ENCODE measurements at places on chromosomes 7 and 10. TPM values are rescaled to one million over a fixed set of nuclear protein-coding genes. Genes with fewer than 3 reads are reported as not detected.

Gene PON1
- total RNA-seq: not detected

DNA sequence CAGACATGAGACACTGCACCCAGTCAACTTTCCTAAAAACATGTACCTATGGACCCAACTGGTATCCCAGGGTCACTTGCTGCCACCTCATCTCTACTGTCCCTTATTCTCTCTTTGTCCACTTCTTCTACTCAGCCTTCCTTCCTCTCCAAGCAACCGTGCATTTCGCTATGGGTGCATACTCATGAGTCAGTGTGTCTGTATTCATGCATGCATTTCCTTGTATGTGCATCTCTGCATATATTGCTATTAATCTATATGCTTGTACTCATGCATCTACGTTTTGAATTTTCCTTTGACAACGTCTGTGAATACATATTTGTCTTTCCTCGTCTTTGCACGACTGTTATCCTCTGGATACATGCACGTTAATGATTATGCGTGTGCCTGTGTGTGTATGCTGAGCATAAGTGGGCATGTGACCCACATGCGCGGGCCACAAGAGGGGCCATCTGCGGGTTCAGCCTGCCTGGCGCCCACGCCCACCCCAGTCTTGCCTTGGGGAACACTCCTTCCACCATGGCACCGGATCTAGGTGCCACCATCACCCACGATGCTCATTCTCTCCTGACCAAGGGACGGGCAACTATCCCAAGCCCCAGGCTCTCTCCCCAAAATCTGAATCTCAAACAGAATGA lies 23.3 kb downstream of the KIAA1549 start:
- H3K36me3 ChIP-seq: no peaks in the 10 kb centered on the region
- no peak for DNase-seq
- no peak overlapping the region for H3K27ac ChIP-seq
- no peaks in the 10 kb centered on the region for H3K4me1 ChIP-seq
- no peak overlapping the region for H3K4me3 ChIP-seq
- no peaks in the 10 kb centered on the region for H3K27me3 ChIP-seq

DNA sequence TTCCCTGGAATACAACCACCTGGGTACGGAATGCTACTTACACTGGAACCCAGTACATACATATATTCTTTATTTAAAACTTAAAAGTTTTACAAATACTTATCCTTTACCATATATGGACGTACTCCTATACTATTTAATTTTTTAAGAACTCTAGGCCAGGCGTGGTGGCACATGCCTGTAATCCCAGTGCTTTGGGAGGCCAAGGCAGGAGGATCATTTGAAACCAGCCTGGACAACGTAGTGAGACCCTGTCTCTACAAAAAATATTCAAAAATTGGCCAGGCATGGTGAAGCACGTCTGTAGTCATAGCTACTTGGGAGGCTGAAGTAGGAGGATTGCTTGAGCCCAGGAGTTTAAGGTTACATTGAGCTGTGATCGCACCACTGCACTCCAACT lies 2.0 kb downstream of the RBM28 start:
- no peak overlapping the region for H3K4me3 ChIP-seq
- peaks cover 17% of the 10 kb centered on the region for H3K4me1 ChIP-seq
- H3K36me3 ChIP-seq: peaks cover 22% of the 10 kb centered on the region
- no peak overlapping the region for H3K27ac ChIP-seq
- DNase-seq: no peak

- H3K27ac ChIP-seq: no peak overlapping the region
- H3K4me3 ChIP-seq: no peak overlapping the region
- DNase-seq: no peak
- no peaks in the 10 kb centered on the region for H3K36me3 ChIP-seq
- H3K4me1 ChIP-seq: no peaks in the 10 kb centered on the region
Observed at GRCh38 chr7:48067475-48067874, 21.6 kb upstream of the UPP1 start.

GRCh38 chr10:13593535-13593934 lies 6.8 kb downstream of the PRPF18 start:
- H3K36me3 ChIP-seq: no peaks in the 10 kb centered on the region
- H3K27ac ChIP-seq: no peak overlapping the region
- H3K4me3 ChIP-seq: no peak overlapping the region

GRCh38 chr7:135197906-135198655 lies 13.2 kb downstream of the WDR91 start:
- DNase-seq: no peak
- no peak overlapping the region for H3K27ac ChIP-seq
- H3K4me1 ChIP-seq: no peaks in the 10 kb centered on the region
- no peak overlapping the region for H3K4me3 ChIP-seq

DNA sequence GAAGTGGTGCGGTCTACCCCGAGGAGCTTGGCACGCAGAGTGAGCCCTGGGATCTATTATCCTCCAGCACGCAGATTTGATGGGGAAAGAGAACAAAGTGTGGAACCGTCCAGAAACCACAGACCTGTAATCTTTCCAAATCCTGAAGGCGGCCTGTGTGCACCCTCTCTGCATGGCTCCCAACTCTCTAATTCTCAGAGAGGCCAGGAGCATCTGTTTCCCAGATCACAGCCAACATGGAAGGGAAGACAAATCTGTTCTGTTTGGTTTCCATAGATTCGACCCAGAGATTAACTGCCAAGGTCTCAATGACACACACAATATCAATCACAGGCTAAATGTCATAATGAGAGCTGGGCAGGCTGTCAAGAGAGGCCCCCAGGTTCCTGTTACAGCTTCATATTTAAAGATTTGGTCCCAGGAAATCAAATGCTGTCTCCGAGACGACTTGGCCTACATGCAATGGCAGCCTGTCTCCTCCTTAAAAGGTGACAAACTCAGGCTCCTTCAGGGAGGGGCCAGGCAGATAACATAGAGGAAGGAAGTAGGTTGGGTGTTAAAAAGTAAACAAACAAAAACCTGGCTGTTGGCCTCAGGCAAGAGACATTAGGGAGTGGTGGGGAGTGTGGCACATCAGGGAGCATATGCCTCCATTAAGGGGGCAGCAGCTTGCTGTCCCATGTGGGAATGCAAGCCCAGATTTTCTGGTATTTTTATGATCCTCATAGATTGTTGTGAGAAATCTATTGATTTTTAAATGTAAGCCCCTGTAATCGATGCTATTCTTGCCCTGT lies 48.8 kb upstream of the SAMD8 start:
- H3K4me1 ChIP-seq: peaks cover 6% of the 10 kb centered on the region
- no peak for DNase-seq
- no peaks in the 10 kb centered on the region for H3K27me3 ChIP-seq
- H3K4me3 ChIP-seq: no peak overlapping the region
- H3K36me3 ChIP-seq: no peaks in the 10 kb centered on the region

All from sigmoid colon (tissue), 7 donors.